ENCODE measurements at places on chromosomes 3 and 15. TPM values are rescaled to one million over a fixed set of nuclear protein-coding genes. Genes with fewer than 3 reads are reported as not detected.

GRCh38 chr15:94847325-94847724, 616.0 kb downstream of the MCTP2 start:
- DNase-seq = no peak

GRCh38 chr3:160257606-160258005, 32.4 kb downstream of the C3orf80 start:
- no peak for DNase-seq

The SOX2 gene
- polyA plus RNA-seq = 14.4 TPM

DNA sequence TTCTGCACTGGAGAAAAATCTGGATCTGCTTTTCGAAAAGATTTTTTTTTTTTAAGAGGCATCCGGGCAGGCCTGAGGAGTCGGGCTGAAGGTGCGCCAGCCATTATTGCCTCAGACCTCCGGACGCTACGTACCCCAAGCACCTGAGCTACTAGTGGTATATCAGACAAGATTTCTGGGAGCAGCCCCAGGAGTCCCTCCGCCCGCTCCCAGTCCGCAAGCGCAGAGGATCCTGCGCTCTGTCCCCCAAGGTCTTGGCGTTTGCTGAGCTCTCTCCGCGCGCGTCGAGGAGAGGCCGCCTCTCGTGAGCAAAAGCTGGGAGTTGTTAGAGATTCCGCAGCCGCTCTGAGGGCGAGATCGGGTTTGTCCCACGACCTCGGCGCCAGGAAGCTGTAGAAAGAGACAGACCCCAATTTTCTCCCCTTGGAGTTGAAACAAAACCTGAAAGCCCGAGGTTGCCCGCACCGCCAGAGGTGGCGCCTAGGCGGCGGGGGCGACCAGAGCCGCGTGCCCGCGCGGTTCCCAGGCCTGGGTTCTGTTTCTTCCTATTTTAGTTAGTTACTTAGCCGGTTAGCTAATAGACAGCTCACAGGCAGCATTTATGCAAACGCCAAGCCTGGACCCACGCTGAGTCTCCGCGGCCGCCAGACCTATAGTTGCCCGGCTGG, 72.5 kb upstream of the POLG start:
- no peak for DNase-seq

GRCh38 chr3:129022114-129023007, 21.3 kb downstream of the EFCC1 start:
- DNase-seq = peak; percentile 75

DNA sequence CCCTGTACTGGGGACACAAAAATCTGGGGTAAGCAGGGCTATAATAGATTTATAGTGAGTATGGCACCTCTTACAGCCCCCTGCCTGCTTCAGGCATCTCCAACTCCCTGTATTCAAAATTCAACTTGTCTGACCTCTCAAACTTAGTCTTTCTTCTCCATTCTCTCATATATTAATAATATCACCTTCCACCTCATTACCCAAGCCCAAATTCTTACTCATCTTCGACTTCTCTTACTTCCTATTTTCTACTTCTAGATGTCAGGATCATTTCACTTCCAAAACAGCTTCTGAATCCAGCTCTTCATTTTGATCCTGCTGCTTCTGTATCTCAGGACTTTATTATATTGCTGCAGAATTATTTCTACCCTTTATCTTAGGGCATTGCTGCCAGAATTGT, 290.7 kb downstream of the CHST2 start:
- no peak for DNase-seq

DNA sequence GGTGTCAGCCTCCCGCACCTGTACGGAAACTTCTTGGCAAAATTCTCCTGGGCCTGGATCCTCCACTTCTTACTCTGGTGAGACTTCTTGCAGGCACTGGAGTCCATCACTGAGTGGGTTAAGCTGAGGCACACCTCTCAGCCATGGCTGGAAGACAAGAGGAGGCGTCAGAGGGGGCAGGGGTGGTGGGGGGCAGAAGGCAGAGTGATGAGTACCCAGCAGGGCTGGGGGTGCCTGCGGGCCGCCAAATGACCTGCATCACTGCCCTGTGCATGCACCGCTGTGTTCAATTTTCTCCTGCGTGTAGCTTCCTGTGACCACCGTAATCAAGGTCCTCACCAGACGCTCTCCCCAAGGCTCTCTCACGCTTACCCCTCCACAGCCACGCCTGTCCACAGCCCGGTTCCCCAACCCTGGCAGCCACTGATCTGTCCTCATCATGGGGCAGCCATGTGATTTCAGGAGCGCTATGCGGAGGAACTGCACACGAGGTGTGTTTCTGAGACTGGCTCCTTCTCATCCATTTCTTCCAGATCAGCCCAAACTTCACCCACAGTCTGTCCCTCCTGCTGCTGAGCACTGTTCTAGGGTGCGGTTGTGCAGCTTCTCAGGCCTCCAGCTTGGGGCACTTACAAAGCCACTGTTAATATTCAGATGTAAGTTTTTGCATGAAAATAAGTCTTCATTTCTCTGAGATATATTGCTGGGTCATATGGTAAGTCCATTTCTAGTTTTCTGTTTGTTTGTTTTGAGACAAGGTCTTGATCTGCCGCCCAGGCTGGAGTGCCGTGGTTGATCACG, 5.2 kb downstream of the C3orf22 start:
- peak; percentile 58 for DNase-seq

GRCh38 chr3:114365909-114366308, 72.1 kb downstream of the TIGIT start:
- DNase-seq = no peak

The SOX14 gene
- polyA plus RNA-seq = not detected

DNA sequence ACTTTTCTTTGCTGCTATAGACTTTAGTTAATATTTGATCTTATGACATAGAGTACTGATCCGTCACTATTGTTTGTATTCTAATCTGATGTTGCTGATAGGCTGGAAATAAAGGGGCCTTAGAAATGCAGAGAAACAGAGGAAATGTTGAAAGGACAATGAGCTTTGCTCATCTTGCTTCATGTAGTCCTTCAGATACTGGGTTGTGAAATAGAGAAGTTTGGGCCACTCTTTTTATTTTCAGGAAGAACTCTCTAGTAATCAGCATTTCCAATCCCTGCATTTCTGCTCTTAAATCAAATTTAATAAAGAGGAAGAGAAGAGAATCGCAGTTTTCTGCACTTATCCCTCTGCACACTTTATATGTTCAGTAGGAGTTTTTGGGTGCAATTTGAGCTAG, 192.8 kb upstream of the THBS1 start:
- DNase-seq = no peak

GRCh38 chr3:141448606-141449220, 38.1 kb upstream of the RASA2 start:
- DNase-seq = no peak

GRCh38 chr3:102353148-102353547, 81.7 kb upstream of the ZPLD1 start:
- DNase-seq = no peak

The GOLGA6D gene
- polyA plus RNA-seq = 0.35 TPM

The TAMM41 gene
- polyA plus RNA-seq = 19.5 TPM

- DNase-seq = no peak
Measured at GRCh38 chr3:38533285-38533976, 37.3 kb downstream of the EXOG start.

The FBXL22 gene
- polyA plus RNA-seq = 4.6 TPM

The MCTP2 gene
- 35.5 TPM for polyA plus RNA-seq
